Endodermal cell (in vitro differentiated cells): ENCODE measurements at places on chromosomes 11 and 22.

GRCh38 chr11:130467116-130467900, 18.9 kb downstream of the ADAMTS15 start:
- no peak for DNase-seq

DNA sequence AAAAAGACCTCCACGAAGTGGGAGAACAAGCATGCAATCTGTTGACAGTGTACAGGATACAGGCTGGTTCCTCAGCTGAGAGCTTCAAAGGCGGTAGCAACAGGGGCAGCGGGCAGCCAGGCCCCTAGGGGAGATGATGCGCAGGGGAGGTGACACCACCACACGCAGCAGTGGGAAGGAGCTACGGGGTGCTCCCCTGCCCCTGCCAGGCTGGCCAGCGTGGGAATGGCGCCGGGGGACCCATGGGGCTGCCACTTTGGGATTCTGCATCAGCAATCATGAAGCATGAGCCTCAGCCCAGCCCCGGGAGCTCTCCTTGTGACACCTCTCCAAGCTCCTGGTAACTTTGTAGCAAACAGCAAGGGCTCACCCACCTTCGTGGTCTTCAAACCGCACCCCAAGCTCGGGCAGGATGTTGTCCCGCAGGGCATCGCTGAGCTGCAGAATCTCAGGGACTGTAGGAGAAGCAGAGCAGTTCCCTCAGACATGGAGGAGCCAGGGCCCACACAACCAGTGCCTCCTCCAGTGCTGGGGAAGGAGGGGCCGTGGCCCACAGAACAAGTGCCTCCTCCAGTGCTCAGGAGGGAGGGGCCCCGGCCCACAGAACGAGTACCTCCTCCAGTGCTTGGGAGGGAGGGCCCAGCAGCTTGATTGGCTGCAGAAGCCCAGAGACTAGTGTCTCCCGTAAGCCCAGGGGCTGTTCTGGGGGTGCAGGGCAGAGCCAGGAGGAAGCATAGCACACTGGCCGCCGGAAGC, 14.6 kb upstream of the NAP1L4 start:
- DNase-seq = no peak

GRCh38 chr11:30451626-30452025, 128.7 kb downstream of the ARL14EP start:
- DNase-seq = no peak

DNA sequence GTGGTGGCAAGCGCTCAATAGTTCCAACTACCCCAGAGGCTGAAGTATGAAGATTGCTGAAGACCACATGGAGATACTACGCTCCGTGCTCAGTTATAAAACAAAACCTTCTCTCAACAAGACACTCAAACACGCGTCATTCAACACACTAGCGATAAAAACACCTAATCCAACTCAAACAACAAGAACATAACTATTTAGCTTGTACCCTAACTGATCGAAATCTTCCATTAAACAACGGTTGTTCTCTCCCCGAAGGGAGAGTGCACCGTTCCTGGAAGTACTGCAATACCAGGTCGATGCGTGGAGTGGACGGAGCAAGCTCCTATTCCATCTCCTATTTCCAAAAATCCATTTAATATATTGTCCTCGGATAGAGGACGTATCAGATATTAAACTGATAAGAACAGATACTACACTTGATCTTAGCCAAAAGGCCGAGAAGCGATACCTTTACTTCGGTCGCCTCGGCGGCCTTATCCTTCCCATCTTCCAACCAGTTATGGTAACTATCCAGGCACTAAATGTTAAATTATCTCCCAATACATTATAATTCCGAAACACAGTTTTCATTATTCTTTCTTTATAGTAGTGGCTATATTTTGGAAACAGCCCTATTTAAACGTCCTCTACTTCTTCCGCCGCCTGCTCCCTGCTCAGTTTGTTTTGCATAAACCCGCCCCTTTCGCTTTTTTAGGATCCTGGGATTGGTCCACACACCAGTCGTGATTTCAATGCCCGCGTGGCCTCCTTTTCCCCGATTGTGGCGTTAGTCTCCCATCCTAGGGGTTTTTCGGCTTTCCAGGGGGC, 2.2 kb upstream of the WDR74 start:
- DNase-seq = peak; percentile 91

DNA sequence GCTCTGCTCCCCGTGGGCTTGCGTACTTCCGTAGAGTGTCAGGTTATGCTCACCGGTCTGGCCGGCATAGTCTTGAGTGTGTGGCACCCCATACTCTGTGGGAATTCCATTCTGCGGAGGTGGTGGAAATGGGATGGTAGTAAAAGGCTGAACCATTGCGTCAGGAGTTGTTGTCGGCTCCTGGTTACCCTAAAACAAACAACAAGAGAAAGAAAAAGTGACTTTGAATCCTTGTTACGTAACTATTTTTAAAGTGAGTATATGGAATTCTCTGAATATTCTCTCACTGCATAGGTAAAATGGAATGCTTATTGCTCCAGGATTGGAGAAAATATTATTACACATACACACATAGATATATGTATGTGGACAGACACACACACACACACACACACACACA, 92.1 kb downstream of the APOL5 start:
- DNase-seq = no peak

DNA sequence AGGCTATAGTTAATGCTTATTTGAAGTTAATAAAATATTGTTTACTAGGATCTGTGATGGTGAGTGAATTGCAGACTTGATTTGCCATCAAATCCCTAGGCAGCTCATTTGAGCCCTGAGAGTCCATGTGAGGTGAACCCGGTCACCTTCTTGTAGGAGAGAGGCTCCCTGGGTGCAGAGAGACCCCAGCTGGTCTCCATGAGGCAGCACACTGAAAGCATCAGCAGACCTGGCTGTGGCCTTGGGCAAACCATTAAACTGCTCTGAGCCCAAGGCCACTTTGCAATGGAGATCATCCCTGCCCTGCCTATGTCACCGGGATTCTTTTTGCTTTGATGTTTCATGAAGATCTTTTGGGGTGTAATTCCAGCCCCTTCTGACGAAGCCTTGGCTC, 125.2 kb downstream of the MICAL2 start:
- DNase-seq = peak; percentile 67

GRCh38 chr22:44459551-44459950, 38.5 kb downstream of the RTL6 start:
- no peak for DNase-seq

- DNase-seq = no peak
Observed at GRCh38 chr11:70076461-70076931, 1.6 kb upstream of the ANO1 start.

DNA sequence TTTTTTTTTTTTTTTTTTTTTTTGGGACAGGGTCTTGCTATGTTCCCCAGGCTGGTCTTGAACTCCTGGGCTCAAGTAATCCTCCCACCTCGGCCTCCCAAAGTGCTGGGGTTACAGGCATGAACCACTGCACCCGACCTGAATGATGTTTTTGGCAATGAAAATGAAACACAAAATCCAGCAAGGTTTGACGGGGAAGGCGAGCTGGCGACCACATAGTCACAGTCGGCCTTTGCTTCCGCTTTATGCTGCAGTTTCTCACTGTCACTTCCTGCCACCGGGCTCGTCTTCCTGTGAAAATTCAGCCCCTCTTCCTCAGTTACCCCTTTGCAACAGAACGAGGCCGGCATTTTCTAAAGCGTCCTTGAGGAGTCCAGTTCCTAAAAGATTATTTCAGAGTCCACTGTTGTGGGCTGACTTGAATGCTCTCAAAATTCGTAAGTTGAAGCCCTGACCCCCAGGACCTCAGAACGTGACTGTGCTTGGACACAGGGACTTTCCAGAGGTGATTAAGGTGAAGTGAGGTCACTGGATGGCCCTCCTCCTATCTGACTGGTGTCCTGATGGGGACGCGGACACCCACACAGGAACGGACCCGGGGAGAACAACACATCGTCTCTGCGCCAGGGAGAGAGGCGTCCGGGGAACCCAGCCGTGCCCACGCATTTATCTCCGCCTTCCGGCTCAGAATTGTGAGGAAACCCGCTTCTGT, 2.9 kb upstream of the BID start:
- DNase-seq = no peak

GRCh38 chr22:47471406-47471805, 709.0 kb downstream of the TBC1D22A start:
- DNase-seq = no peak

DNA sequence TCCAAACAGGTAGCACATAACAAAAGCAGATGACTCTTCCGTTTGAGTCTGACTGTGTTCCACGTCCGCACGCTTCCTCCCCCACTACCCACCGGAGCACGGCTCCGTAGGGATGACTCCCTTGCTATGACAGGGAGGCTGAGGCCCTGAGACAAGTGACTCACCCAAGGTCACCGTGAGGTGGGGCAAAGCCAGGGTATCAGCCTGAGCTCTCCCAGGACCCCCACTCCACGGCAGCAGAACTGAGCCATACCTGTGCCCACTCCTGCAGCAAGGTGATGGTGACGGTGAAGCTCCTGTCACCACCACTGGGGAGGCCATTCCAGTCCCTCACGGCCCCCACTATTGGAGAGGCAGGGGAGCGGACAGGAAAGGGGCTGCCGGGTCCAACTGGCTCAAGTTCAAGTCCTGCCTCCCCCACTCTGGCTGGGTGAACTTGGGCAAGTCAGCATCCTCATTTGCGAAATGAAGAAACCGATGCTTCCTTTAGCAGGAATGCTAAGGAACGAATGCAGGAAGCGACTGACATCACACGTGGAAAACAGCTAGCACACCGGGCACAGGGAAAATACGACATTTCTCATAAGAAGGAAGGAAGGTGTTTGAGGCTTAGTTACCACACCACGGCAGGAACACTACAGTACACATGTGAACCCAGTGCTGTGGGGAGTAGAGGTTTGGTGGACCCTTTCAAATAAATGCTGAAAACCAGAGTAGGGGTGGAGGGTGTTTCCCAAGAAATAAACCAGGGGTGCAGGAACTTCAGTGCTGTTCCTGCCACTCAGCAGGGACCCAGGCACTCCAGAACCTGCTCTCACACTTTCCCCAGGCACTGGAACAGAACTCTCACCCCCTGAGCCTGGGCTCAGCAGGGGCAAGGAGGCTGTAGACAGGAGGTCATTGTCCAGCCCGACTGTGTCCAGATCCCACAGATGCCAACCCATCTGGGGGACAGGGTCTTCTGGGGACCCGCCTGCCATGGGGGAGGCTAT, 32.4 kb upstream of the CBX7 start:
- peak; percentile 38 for DNase-seq

DNA sequence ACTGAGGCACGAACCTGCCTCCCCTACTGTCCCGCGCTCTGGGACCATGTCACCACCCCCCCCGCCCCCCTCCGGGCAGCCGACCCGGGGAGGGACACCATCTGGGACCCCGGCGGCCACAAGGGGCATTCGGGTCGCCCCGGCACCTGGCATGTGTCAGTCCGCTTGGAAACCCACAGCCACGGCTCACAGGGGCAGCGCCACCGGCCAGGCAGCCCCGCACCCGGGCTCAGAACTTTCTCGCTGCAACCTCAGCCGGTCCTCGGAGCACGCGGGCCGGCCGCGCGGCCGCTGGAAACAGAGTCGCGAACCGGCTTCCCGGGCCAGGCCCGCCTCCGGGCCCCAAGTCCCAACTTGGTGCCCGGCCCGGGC, 159.9 kb upstream of the GRK3 start:
- DNase-seq = peak; percentile 80
